Astrocyte of the spinal cord (primary cell): ENCODE measurements at places on chromosomes 7 and 10.
A peak's percentile ranks its signal among the peaks of the same experiment; 100 is the strongest.

GRCh38 chr7:88866265-88866863 is 70.8 kb upstream of the TEX47 start:
- DNase-seq, result no peak

GRCh38 chr7:44208085-44208484 is 7.3 kb downstream of the YKT6 start:
- no peak for DNase-seq

- DNase-seq, result no peak
Measured at GRCh38 chr7:150732786-150733481, 4.3 kb upstream of the GIMAP5 start.

- no peak for DNase-seq
Measured at GRCh38 chr7:112503361-112503972, 22.7 kb downstream of the LSMEM1 start.

DNA sequence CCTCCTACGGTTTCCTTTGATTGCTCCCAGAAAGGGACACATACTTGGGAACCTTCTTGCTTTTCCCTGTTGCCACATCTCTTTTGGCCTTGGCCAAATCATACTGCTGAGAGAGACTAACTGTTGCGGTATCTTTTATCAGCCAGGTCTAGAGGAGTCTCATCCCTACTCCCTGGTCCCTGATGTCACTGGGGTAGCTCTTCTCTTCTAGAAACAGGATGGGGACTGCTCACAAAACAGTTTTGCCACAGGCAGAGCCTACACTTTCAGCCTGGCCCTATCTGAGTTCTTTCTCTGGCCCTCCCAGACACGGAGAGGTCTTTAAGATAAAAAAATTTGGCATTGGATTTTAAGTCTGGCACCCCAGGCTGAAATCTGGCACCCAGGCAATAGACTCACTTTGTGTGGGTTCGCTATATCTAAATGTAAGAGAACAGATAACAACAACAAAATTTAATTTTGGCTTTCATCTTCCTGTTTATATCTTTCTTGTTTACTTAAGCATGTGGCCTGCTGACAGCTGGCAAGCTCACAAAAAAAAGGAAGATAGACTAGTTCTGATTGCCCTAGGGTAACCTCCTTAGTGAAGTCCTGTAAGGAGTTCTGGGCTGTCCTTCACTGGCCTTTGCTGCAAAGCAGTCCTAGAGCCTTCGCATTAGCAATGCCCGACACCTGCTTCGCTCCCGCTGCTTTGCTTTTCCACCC is 228.3 kb upstream of the NPVF start:
- DNase-seq, result no peak

- DNase-seq, result no peak
Measured at GRCh38 chr7:153224890-153225289, 465.3 kb downstream of the ACTR3B start.

DNA sequence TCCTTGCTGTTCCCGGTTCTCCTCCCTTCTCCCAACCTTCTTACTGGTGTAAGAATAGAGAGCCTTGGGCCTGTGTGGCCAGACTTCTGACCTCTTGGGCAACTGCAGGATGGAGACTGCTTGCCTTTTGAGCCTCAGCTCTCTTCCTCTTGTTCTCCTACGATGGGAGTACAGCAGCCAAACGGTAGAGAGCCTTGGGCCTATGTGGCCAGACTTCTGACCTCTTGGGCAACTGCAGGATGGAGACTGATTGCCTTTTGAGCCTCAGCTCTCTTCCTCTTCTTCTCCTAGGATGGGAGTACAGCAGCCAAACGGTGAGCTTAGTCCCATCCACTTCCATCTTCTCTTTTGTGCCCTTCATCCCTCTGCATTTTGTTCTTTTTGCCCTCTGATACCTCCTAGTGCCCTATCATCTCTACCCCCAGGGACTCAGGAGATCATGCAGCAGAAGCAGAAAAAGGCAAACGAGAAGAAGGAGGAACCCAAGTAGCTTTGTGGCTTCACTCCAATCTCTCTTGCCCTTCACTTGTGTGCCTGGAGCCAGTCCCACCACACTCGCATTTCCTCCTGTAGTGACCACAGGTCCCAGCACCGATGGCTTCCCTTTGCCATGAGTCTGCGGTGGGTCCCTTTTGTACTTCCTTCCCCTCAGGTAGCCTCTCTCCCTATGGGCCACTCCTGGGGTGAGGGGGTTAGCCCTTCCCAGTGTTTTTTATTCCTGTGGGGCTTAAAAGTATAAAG is 15.3 kb downstream of the SLC25A13 start:
- DNase-seq, result no peak

DNA sequence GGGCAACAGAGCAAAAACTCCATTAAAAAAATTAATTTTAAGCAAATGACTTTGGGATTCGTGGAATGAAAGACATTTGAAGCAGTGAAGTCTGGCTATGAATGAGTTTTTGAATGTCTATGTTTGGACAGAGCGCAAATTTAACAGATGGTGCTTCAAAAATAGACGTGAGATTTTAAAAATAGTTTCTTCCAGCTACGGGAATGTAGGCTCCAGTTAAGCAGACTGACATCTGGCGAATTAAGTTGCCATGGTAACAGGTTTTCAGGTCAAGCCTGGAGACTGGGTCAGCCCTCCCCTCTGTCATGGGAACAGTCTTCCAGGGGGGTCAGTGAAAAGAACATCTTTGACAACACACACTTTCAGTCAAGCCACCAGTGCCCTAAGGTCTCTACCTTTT is 62.0 kb downstream of the MYOF start:
- DNase-seq, result no peak

- no peak for DNase-seq
Measured at GRCh38 chr7:113142385-113143119, 24.2 kb upstream of the SMIM30 start.

GRCh38 chr7:121057878-121058277 is 69.4 kb downstream of the CPED1 start:
- no peak for DNase-seq

GRCh38 chr10:78617631-78618030 is 451.1 kb upstream of the ZMIZ1 start:
- DNase-seq, result no peak

DNA sequence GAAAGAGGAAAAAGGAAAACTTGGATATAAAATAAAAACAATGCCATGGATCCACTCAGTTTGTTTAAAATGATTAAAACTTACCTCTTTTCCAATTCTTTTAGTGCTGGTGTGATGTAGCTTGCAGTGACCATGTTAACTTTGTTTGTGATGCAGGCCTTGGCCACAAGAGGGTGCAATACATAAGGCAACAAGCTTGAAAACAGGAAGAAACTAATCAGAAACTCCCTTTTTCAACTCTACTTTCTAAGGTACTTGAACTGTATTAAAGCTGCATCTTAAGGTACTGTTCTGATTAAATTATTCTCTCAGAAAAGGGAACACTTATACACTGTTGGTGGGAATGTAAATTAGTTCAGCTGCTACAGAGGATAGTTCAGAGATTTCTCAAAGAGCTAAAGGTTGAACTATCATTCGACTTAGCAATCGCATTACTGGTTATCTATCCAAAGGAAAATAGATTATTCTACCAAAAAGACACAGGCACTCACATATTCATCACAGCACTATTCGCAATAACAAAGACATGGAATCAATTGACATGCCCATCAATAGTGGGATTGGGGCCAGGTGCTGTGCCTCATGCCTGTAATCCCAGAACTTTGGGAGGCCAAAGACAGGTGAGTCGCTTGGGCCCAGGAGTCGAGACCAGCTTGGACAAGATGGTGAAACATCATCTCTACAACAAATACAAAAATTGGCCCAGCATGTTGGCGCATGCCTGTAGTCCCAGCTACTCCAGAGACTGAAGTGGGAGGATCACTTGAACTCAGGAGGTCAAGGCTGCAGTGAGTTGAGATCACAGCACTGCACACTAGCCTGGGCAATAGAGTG is 50.9 kb downstream of the AASS start:
- DNase-seq, result peak; percentile 82

GRCh38 chr7:152780935-152781334 is 21.4 kb downstream of the ACTR3B start:
- no peak for DNase-seq

DNA sequence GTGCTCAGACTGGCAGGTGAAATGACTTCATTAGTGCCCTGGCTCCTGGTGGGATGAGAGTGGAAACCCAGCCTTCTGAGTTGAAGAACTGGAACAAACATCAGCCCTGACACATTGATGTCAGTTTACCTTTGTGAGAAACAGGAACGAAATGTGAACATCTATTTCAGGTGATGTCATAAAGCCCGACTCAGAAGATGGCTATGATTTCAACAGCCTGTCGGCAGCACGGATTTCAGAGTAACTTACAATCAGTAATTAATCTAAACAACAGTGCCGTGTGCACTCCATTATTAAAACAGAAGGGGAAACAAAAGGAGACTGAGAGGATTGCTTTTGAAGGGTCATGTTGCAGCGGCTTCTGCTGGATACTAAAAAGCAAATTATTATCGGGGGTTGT is 243.2 kb downstream of the FRMD4A start:
- no peak for DNase-seq

DNA sequence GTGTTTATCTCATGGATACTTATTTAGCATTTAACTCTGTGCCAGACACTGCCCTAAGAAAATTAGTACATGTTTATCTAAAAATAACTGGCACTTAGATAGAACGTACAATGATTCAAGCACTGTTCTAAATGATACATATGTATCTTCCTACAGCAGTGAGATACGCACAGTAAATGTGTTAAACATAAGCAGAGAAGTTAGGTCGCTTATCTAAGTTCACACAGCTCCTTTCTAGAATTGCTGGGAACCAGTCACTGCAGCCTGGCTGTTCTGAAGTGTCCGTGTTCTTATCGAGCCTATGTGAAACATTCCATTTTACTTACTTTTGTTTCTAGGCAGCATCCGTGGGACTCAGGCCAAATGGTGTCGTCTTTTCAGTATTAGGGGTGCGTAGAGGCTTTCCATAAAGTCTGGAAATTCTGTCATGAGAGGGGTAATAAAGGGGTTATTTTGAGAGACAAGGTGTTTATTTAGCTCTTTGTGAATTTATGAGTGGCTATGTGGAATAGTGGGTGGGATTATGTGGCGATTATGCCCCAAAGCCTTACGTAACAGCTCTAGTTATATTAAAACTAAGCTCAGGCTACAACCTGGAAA is 186.9 kb downstream of the SND1 start:
- no peak for DNase-seq

- DNase-seq, result peak; percentile 76
Measured at GRCh38 chr7:43522406-43523156, 60.3 kb upstream of the STK17A start.

GRCh38 chr10:97333601-97334369 is 744 bp downstream of the FRAT2 start:
- DNase-seq, result peak; percentile 54

- no peak for DNase-seq
Measured at GRCh38 chr7:145123502-145123901, 287.6 kb upstream of the TPK1 start.

DNA sequence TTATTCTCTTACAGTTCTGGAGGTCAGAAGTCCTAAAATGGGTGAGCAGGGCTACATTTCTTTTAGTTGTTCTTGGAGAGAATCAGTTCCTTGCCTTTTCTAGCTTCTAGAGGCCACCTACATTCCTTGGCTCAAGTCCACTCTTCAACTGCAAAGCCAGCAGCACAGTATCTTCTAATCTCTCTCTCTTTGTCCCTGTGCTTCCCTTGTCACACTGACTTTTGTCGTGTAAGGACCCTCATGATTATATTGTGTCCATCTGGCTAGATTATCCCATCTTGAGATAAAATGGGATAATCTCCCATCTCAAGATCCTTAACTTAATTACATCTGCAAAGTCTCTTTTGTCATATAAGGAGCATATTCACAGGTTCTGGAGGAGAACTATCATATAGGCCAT is 359.0 kb downstream of the ADRA2A start:
- DNase-seq, result no peak

GRCh38 chr10:103833731-103834365 is 21.5 kb downstream of the SH3PXD2A start:
- DNase-seq, result peak; percentile 37

DNA sequence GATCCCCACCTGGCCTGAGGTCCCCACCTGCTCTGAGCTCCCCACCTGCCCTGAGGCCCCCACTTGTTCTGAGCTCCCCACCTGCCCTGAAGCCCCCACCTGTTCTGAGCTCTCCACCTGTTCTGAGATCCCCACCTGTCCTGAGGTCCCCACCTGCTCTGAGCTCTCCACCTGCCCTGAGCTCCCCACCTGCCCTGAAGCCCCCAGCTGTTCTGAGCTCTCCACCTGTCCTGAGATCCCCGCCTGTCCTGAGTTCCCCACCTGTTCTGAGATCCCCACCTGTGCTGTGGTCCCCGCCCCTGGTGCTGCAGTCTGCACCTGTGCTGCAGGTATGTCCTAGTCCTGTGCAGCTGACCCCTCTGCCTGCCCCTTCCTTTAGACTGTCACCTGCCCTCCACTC is 561.6 kb downstream of the TCERG1L start:
- DNase-seq, result no peak

DNA sequence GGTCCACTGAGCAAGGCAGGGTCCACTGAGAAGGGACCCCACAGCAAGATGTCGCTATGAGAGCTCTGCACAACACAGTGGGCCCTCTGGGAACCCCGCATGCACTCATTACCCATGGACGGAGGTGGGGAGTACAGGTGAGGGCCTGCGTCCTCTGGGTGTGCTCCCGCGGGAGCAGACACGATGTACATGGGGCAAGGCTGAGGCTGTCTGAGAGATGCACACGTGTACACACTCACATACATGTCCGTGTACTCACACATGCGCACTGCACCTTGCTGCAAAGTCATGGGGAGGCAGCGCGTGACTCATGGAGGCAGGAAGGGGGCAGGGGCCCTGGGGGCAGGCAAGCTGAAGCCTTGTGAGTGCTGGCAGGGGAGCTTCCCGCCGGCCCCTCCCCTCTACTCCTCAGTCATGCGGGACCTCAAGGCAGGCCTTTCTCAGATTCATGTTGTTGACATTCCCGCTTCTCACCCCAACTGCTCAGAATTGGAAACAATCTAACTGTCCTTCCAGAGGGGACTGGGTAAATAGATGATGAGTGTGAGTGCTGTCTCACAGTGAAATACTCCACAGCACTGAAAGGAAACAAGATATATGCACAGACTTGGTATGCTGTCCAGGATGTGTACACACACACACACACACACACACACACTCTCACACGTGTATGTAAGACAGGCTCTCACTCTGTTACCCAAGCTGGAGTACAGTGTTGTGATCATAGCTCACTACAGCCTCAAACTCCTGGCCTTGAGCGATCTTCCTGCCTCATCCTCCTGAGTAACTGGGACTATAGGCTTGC is 40.0 kb downstream of the GOLGA7B start:
- peak; percentile 61 for DNase-seq

DNA sequence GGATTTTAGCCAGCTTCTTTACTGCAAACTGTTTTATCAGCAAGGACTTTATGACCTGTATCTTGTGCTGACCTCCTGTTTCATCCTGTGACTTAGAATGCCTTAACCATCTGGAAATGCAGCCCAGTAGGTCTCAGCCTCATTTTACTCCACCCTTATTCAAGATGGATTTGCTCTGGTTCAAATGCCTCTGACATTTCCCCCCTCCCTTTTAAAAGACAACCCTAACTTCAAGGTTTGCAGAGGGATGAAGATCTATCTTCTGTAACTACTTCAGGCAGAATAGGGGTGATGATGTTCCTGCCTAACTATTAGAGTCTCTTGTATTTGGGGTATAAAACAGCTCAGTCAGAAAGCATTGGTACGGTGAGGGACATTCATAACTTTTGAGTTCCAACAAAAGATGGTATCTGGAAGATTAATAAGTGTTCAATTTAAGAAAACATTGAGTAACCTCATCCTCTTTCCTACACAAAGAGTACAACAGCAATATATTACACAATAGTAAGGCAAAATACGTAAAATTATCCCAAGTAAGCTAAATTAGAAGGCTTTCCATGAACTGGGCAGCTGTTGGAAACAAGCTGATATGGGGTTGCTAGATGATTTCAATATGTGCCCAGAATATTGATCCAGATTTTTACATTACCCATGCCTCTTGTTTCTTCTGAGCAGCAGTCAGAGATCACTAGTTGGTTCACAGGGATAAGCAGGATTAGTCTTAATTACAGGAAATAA is 40.0 kb upstream of the LRGUK start:
- no peak for DNase-seq
